ENCODE measurements at places on chromosomes 5 and 9.

GRCh38 chr5:78008356-78008967, 232.3 kb upstream of the TBCA start:
- DNase-seq, result no peak

DNA sequence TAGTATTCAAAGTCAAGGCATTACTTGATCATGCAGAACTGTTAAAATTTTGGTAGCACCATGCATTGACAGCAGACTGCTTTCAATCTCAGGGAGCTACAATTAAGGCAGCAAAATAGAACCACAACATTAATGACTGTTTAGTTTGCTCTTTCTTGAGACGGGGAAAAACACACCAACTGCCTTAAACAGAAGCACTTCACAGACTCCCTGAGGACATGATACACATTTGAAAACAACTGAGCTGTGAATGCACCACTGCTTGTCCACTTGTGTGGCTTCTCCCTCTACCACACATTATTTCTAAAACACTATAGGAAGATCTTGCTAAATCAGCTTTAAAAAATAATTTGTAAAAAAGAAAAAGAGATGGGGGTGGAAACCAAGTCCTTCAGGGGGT, 79.6 kb upstream of the MAST4 start:
- no peak for DNase-seq

DNA sequence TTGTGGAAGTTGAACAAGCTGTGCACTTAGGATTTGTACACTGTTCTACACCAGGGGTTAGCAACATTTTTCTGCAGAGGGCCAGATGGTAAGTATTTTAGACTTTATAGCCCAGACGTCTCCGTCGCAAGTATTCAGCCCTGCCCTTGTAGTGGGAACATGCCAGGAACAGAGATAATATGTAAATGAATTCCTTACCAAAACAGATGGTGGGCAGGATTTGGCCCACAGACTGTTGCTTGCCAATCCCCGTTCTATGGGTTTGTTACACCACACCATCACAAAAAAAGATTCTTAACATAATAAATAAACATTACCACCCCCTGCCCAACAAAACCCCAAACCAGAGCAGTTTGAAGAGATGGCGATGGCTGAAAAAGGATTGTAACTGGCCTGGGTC, 74.3 kb downstream of the AMBP start:
- no peak for DNase-seq

DNA sequence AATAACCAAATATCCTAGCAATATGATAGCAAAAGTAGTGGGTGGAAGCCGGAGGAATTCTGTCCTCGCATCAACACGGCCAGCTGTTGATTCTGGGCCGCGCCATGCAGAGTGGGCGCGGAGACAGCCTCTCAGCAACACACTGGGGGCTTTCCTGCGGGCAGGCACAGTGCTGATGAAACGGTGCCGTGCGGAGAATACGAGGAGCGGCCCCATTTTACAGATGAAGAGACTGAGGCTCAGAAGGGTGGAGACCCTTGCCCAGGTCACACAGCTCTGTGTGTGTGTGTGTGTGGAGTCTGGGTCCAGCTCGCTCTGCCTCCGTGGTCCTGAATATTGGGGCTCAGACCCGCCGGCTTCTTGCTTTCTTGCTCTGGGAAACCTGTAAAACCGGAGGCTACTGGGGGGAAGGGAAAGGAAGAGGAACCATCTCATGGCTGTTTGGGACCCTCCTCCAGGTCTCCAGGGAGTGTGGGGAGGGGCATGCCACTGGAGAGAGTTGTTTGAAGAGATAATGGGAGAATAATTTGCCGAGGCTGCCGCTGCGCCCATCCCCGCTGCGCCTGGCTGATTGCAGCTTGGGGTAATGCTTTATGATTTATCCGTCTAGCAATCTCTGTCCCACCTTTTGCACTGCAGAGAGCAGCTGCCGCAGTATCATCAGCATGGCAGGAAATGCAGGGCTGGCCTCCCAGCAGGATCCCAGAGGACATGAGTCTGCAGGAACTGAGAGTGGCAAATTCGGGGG, 36.6 kb downstream of the NCS1 start:
- no peak for DNase-seq

DNA sequence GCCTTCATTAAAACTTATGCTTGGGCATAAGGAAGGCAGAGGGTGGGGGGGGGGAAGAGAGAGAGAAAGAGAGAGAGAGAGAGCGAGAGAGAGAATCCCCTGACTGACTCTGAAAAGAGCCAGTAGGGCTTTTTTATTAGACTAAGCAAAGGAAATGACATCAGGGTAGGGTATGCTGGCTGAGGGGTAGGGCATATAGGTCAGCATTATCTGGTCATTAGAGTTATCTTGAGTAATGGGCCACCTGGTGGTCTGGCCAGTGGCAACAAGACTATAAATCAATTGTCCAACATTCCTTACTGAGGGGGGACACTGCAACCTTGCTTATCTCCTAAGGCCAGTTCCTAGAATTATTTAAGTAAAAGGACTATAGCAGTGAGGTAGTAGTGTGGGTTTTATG, 67.2 kb downstream of the TSSK1B start:
- DNase-seq, result no peak

DNA sequence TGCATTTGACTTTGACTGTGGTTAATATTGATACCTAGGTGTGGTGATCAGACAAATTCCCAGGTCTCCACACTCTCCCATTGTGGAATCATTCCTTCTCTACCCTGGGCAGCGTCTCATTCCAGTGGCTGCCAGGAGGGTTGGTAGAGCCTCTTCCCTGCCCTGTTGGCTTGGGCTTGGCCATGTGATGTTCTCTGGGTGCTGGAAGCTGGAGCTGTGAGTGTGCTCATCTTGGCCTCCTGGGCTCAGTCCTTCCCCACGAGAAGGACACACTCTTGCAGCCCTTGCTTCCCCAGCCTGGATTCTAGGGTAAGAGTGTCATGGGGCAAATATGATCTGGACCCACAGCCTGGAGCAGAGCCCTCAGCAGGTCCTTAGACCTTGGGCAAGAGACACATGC, 167.2 kb upstream of the IRX4 start:
- no peak for DNase-seq

GRCh38 chr5:110909415-110909814, 162.1 kb upstream of the TSLP start:
- no peak for DNase-seq

DNA sequence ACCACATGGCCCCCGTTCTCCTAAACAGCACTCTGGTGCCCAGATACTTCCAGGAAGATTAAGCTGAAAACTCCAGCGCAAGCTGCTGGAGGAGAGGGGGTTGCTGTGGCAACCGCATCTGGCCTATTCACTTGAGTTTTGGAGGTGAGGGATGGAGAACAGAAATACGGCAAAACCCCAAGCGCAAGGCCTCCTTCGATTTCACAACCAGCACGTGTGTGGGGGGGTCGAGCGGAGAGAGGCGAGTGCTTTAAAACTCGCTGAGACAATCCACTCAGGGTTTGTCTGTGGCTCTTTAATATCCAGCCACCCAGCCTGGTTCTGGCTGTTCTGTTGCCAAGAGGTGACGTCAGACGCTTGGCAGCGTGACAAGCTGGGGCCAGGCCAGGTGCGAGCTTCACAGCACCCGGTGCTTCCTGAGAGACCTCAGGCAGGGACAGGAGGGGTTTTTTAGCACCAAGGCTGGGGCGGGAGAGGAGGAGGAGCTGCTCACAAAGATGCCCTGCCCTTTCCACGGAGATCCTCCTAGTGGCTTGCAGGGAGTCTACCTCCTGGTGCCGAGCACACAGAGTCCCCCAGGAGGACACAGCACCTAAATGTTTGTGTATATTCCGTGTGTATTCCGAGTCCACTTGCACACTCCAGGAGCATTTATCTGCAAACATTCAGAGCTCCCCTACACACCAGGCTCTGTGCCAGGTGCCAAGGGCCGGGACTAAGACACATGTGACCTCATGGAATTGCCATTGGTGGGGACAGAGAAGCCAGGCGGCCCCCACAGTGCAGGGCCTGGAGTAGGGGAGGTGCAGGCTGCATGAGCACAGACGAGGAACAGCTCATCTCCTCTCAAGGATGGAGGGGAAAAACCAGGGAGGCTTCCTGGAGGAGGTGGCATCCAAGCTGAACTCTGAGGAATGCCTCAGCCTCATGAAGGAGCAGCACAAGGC, 194.6 kb downstream of the OLFM1 start:
- DNase-seq, result no peak

DNA sequence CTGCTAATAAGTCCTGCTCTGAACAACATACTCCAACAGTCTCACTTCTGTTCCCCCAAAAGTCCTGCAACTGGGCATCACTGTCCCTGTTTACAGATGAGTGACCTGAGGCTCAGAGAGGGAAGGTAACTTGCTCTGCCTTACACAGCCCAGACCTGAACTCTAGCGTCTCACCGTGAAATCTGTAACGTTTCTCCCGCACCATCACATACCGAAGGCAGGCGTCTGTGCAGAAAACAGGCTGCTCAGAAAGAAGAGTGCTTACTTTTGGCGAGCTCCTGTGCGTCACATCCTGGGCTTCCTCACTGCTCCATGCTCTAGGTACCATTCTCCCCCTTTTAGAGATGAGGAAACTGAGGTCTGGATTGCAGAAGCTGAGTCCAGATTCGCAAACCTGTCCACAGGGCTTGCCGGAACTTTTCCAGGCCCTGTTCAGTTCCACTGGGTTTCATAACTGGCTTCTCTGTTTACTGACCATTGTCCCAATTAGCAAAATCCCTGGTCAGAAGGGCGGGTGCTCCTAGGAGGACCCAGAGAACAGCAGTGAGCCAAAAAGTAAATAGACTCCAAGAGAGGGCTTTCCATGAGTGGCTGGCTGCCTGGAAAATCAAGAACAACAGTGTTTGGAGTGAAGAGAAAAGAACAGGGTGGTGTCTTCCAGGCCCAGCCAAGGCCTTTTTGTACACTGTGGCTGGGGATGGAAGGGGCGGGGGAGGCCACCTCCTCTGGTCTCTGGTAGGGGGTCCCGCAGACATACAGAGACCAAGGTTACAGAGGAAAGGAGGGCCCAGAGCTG, 27.1 kb downstream of the GSN start:
- no peak for DNase-seq

DNA sequence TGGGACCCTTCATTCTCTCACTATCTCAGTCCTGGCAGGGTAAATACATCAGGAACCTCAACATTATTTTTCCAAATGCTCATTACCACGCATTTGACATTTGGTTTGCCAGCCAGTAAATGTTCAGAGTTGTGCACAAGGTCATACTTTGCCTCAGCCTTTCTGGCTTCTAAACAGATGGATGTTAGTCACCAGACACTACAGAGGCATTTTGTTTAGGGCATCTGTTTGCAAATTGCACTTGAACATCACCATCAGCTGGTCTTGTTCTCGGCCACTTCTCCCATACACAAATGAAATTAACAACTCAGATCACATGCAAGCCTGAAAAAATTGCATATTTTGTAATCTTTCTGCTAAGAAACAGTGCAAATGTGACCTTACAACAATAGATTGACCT, 75.0 kb upstream of the SLC1A1 start:
- no peak for DNase-seq

DNA sequence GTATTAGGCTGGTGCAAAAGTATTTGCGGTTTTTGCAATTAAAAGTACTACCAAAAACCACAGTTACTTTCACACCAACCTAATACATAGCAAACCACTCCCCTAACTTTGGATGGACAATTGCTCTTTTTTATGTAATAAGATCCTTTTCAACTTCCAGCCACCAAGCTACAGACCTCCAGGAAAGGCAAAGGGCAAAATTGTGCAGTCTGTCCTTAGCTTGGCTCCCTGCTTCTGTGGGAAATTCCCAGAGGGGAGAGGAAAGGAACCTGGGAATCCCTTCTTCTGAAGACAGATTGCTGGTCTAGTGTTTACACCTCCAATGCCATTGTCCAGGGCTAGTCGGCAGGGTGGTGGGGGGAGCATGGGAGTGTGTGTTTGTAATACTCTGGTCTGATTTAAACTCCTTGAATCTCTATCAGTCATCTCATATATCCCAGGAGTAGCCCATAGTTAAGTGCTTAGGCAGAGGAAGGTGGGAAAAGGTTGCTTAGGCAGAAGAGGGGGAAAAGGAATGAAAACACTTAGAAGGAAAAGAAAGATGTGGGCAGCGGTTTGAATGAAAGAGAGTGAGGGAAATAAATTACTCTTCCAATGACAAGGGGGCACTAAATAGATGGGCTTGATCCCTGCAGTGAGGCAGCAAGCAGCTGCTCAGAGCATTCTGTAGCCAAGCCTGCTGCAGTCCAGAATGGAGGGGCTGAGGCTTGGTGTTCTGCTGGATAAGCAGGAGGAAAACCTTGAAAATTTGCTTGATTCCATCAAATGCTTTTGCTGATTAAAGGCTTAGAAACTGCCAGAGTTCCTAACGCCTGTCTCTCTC, 86.9 kb upstream of the MAP1B start:
- no peak for DNase-seq

DNA sequence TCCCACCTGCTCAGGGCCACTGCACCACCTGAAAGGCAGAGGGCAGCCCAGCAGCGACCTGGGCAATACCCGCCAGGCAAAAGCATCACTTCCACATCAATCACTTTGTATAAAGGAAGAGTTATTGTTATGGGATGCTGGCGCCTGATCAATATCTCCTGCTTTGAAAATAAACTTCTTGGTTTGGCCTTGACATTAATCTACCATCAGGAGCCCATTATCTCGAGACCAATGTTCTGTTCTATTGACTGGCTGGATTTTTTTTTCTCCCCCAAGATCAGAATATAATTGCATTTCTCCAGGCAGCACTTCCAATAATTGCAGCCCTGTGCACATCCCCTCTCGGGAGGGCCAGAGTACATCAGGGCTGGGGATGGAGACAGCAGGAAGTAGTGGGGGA, 44.4 kb upstream of the SAP30L start:
- no peak for DNase-seq

DNA sequence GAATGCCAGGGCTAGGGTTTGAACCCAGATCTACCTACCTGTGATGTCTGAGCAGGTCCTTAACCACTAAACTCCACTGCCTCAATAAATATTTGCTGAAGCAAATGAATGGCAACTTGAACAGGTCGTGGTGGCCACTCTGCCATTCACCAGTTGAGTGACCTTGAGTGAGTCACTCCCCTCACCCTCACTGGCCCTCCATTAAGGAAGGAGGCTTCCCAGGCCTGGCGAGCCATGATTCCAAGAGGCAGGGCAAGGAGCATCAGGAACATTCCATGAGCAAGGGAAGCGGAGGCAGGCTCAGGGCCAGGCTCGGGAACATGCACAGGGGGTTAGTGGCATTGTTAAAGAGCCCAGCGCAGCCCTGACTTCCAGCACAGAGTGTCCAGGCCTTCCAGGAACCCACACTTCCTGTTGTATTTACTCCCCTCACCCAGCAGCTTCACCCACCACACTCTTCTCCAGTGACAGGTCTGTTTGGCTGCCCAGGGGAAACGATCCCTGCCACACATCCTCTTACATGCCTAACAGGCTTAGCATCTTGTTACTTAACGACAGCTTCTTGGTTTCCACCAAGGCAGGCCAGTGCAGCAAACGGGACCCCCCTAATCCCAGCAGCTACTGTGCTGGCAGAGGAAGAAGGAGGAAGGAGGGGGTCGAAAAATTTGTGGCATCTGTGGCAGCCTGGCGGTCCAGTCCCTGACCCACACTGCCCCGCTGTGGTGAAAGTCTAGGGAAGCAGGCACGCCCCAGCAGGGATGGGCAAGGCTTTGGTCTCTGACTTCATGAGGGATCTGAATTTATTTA, 43.7 kb upstream of the TTC1 start:
- no peak for DNase-seq

- no peak for DNase-seq
Measured at GRCh38 chr5:100584889-100585288, 49.7 kb downstream of the FAM174A start.

- no peak for DNase-seq
Measured at GRCh38 chr9:82957529-82958379, 105.2 kb downstream of the RASEF start.
